ENCODE measurements at places on chromosomes 5 and 9. TPM values are rescaled to one million over a fixed set of nuclear protein-coding genes. Genes with fewer than 3 reads are reported as not detected.

TTC16 gene
- not detected for total RNA-seq

GRIA1 gene
- total RNA-seq, result not detected

KIF4B gene
- total RNA-seq, result 0.13 TPM

LCN15 gene
- not detected for total RNA-seq

PPP2CA gene
- total RNA-seq, result 109 TPM

BAAT gene
- total RNA-seq, result 0.26 TPM

SLC36A2 gene
- not detected for total RNA-seq

ARID3C gene
- 0.26 TPM for total RNA-seq

UIMC1 gene
- 24.5 TPM for total RNA-seq

CLTA gene
- total RNA-seq, result 335 TPM

STOM gene
- total RNA-seq, result 215 TPM

DNA sequence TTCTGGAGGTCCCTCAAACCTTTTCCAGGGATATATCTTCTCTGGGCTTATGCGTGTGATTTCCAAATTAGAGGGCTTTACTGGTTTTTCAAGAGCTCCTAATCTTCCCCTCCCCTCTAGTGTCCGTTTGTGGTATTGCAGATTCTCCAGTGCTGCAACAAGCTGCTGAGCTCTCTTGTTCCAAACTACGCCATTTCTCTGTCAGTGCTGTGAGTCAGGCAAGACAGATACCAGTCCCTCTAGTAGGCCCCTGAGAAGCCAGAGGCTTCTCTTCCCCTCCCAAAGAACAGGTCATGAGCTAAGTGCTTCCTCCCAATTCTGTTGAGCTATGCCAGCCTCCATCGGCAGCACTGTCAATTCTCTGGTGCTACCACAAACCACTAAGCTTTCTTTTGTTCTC lies 149.5 kb downstream of the FANCC start:
- DNase-seq, result peak; percentile 92

- DNase-seq, result no peak
Measured at GRCh38 chr5:15080219-15080618, 208.6 kb upstream of the ANKH start.

DNA sequence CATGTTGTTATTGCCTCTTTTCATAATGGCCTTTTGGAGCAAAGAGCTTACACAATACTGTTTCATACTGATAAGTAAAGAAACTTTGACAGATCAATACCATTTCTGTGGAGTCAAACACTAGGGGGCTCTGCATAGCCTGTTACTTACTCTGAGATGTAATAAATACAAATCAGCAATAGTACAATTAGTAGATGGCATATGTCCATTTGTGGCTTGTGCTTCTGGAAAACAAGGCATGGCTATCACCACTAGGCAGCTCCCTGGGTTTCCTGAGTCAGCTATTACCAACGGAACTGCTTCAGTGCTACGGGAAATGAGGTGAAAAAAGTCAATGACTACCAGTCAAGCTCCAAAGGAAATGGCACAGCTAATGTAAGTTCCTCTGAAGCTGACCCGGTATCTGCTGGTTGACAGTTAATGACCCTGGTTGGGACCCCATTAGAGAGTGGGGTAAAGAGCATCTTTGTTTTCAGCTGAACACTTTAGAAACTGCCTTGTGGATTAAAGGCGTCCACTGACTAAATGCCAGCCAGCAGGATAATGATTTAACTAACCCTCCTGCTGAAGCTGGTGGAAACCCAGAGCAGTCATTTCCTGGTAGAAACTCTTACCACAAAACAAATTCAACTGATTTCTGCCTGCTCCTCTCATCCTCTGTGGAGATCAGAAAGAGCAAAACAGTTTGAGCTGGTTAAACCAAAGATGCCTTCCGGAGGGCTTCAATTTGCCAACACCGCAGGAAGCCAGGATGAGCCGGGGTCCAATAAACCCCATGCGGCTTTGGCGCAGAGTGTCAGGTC lies 69.0 kb upstream of the FAM169A start:
- DNase-seq, result peak; percentile 70

GRCh38 chr9:16172796-16173195 lies 620.0 kb downstream of the CCDC171 start:
- no peak for DNase-seq

DNA sequence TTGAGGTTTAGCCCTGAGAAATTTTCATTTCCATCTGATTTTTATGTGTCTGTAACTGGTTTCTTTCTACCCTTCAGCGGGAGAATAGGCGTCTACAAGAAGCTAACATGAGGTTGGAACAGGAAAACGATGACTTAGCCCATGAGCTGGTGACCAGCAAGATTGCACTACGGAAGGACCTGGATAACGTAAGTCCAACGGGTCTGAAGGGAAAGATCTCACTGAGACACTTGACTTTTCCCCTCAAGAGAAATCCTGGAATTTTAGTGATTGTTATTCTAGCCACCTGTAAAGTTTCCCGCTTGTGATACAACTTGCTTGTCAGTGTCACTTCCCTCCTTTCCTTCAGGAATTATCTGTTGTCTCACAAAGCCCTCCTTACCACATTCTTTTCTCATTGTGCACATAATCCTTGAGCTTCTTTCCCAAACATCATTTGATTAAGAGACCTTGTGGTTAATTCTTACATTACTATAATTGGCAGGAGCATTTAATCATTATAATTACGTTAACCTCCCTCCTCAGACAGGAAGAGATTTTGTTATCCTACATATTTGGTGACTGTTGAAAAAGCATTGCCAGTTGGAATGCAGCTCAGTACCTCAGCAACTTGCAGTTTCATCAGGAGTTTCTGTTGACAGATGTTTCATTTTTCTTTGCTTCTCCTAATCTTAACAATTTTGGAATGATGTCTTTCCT lies 56.9 kb downstream of the GPR21 start:
- DNase-seq, result no peak

DNA sequence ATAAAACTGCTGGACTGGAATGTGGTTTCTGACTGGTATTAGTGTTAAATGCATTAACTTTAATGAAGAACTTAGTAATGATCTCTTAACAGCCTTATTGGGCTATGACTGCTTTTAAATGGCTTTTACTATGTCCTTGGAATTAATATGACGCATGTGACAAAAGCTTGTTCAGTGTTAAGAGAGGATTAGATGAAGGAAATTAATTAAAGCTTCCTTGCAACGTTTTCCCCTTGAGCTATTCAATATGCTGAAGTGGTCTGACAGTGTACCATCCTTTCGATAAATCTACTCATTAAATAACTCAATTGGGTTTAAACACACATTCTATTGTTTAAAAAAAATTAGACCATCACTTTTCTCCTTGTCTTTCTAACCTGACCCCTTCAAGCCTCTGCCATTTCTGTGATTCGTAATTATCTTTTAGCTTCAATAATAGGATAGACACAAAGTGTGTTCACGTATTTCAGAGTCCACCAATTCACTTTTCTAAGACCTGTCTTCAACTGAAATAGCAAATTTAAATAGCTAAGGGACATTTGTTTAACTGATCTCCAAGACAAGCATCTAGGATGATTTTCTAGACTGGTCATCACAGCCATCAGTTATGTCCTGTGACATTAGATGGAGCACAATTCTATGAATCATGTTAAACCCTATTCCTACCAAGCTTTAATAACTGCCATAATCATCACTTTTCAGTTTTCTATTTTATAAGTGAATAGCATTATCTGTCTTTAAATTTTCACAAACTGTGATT lies 1258.0 kb upstream of the CDH9 start:
- DNase-seq, result no peak

DNA sequence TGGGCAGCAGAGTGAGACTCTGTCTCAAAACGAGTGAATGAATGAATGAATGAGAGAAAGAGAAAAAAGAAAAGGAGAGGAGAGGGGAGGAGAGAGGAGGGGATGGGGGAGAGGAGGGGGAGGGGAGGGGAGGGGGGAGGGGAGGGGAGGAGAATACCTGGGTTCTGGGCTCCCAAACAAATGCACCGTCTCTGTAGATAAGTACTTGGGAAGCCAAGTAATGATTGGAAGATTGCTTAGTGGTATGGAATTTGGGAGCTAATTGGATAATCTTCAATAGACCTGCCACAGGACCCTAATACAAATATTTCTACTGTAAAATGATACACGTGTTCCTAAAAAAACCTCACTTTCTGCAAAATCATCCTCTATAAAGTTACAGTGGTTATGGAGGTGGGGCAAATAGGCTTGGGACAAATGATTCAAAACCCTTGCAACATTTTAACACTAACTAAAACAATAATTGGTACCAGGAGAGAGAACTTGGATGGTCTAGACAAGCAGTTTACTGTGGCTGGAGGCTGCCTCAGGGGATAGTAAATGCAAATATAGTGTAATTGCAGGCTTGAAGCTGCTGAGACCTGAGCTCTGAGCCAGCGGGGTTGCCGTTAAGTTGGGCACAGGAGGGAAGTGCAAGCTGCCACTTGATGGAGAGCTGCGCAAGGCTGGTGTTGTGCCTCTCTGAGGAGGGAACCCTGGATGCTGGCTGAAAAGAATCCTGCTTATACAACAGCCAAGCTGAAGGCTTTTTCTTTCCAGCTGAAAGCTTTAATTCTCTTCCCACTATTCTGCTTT lies 3.5 kb downstream of the HEMGN start:
- DNase-seq, result no peak

GRCh38 chr9:117097761-117098160 lies 317.1 kb downstream of the ASTN2 start:
- DNase-seq, result peak; percentile 97

DNA sequence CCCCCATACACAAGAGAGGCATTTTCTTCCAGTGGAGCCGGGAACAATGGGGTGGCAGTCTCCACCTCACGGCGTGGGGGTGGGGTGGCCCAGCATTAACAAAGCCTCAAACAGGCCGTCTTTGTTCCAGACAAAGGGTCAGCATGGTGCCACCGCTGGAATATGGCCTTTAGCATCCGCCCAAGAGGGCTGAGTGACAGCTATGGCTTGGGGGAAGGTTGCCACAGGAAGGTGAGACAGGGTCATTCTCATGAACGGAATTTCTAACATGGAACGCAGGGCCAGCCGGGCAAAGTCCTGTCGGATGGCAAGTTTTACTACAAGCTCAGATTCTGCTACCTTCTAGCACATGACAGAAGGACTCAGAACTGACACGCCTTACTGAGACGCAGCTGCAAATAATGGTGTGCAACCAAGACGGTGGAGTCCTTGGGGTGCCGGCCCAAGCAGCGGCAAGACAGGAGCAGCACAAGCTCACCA lies 64.0 kb downstream of the OTULIN start:
- DNase-seq, result no peak

GRCh38 chr9:114031948-114032840 lies 45.9 kb downstream of the AMBP start:
- DNase-seq, result no peak

DNA sequence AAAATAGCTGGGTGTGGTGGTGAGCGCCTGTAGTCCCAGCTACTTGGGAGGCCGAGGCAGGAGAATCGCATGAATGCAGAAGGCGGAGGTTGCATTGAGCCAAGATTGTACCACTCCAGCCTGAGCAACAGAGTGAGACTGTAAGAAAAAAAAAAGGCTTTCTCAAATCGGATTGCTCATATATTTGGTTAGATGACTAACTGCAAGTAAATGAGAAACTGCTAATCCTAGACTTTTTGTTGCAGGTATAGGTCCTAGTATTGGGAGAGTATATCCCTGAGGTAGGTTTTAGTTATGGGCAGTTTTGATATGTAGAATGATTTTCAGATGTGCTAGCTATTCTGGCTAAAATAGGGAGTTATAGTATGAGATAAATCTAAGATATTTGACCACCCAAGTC lies 944.8 kb downstream of the DNAH5 start:
- DNase-seq, result peak; percentile 4

All from bronchial epithelial cell (primary cell).